SJSA1 (cell line): ENCODE measurements at places on chromosomes 2 and 18.

DNA sequence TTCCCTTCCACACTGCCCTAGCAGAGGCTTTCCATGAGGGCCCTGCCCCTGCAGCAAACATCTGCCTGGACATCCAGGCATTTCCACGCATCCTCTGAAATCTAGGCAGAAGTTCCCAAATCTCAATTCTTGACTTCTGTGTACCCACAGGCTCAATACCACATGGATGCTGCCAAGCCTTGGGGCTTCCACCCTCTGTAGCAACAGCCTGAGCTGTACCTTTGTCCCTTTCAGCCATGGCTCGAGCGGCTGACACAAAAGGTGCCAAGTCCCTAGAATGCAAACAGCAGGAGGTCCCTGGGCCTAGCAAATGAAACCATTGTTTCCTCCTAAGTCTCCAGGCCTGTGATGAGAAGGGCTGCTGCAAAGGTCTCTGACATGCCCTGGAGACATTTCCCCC, 744.5 kb upstream of the LINC00305 start:
- DNase-seq = no peak

GRCh38 chr2:181887045-181887444, 4.5 kb upstream of the ITPRID2 start:
- no peak for DNase-seq

DNA sequence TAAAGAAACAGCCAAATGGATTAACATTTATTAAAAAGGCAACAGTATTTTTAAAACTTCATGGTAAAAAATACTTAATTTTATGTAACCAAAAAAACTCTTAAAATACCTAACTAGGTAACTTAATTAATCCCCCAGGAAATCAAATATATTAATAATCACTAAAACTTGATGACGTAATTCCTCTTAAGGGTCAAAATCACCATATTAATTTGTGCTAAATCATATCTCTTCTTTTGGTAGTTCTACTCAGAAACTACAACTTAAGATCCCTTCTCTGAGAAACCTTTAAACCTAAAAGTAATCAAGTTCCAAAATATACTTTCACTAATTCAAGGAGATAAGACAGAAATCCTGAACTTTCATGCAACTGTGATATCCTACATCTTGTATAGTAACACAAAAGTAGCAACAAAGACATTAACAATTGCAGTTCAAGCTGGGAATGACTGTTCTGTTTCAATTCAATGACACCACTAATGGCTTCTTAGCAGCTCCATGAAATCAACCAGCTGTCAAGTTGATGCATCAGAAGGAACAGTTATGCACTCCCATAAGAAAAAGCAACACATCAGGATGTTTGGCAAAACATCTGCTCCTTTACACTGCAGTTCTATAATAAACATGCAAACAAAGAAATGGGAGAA, 4.0 kb downstream of the BAZ2B start:
- DNase-seq = no peak

- no peak for DNase-seq
Measured at GRCh38 chr18:79621501-79621900, 58.1 kb upstream of the CTDP1 start.

DNA sequence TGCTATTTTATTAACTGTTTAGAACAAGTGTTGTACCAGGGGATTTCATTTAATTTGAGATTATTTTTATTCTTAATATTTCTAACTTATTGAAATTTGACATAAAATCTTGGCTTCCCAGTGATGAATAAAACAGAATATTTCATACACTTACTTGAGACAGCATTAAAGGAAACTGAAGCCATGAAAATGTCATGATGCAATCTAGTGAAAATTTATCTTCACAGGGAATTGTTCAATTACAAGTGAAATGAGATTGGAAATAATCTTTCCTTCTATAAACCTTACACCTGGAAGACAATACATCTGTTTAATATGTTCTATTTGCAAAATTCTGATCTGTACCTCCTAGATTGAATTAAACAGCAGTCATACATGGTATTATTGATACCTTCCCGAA, 511.0 kb upstream of the CDH7 start:
- DNase-seq = no peak

DNA sequence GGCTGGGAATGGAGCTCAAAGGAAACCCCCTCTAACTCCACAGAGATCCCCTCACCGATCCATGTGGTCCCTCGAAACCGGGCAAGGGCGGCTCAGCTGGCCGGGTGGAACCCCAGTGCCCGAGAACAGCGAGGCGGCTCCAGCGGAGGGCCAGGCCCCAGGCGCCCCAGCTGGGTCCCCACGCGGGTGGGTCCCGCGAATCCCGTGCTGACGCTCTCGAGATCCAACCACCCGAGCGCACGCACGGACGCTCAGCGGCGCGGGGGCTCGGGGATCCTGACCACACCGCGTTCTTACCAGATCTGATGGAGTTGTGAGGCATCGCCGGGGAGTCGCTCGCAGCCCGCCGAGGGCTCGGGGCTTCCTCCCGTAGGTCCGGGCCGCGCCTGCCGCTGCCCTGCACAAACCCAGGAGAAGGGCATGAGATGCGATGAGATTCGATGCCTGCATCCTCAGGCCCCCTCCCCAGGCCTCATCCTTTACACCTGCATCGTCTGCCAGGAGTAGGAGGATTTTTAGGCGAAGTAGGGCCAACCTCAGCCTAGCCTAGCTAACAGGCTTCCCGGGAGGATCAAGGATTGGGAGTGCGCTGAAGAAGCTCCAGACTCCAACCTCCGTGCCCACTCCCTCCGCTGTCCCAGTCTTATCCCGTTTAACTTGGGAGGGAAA, 514 bp downstream of the PAX8 start:
- no peak for DNase-seq

- DNase-seq = no peak
Measured at GRCh38 chr2:190582736-190583506, 48.4 kb upstream of the NEMP2 start.

DNA sequence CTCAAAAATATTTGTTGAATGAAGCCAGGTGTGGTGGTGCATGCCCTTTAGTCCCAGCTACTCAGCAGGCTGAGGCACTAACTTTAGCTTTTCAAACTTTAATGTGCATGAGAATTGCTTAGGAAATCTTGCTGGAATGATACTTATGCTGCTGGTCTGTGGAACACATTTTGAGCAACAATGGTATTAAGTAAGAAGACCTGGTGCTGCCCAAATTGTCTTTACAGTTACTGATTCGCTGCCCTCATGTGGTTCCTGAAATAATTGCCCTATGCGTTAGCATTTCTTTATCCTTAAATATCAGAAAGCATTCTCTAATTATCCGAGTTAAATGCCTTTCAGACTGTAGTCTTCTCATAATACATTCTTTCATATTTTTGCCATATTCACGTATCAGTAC, 76.0 kb upstream of the SESTD1 start:
- DNase-seq = no peak

GRCh38 chr2:21231985-21232384, 108.2 kb downstream of the TDRD15 start:
- DNase-seq = no peak

DNA sequence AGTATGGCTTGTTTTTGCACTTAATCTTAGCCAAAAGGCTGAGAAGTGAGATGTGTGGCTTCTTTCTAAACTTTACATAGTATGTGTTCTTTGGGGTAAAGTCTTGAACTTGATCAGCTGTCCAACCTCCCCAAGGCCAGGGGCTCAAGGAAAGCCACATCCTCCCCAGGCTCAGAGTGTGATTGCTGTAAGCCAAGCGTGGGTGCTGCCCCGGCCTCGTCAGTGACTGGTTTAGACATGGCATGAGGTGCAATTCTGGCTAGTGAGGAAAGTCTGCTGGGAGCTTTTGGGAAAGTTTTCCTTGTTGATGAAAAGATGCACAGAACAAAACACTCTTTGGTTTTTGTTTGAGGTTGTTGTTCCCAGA, 40.2 kb downstream of the TMEM177 start:
- DNase-seq = no peak

GRCh38 chr2:37851828-37852584, 73.1 kb upstream of the RMDN2 start:
- no peak for DNase-seq

- peak; percentile 32 for DNase-seq
Measured at GRCh38 chr2:47223980-47224379, 68.9 kb upstream of the STPG4 start.

DNA sequence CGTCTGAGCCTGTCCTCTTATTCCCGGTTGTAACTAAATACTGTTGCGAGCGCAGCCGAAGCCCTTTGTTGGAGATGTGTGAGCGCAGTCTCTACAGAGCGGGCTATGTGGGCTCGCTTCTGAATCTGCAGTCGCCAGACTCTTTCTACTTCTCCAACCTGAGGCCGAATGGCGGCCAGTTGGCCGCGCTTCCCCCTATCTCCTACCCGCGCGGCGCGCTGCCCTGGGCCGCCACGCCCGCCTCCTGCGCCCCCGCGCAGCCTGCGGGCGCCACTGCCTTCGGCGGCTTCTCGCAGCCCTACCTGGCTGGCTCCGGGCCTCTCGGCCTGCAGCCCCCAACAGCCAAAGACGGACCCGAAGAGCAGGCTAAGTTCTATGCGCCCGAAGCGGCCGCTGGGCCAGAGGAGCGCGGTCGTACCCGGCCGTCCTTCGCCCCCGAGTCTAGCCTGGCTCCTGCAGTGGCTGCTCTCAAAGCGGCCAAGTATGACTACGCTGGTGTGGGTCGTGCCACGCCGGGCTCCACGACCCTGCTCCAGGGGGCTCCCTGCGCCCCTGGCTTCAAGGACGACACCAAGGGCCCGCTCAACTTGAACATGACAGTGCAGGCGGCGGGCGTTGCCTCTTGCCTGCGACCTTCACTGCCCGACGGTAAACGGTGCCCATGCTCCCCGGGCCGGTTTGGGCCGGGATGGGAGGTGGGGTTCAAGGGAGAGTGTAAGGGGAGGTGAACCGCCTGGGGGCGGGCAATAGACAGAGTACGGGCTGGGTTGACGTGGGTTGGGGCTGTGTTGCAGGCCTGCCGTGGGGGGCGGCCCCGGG, at the start of gene HOXD12:
TSS of gene HOXD12 (plus strand) at position 68 of the 819 bp plus-strand sequence. CDS start at position 75, 7 bp downstream.
- DNase-seq = no peak

- DNase-seq = no peak
Measured at GRCh38 chr2:10548626-10549025, 100.5 kb upstream of the ODC1 start.

DNA sequence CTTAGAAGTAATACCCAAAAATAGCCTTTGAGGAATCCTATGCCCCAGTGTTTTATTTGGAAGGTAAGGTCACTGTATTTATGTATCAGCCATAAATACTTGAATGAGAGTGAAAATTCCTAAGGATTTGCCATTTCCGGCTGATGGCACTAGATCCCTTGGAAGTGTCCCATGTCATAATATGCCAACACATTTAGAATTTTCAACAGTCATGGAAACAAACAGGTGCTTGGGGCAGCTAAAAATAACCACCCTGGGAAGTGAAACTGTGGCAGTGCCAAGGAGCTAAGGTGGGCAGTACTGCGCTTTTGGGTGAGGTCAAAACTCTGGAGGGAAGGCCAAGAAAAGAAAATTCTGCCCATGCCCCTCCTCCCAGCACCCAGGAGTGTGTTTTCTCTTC, 80.2 kb downstream of the TCF7L1 start:
- no peak for DNase-seq

- no peak for DNase-seq
Measured at GRCh38 chr2:50225021-50225928, 806.7 kb downstream of the NRXN1 start.

GRCh38 chr18:58567453-58568196, 61.3 kb downstream of the ALPK2 start:
- no peak for DNase-seq
